ENCODE measurements at places on chromosomes 2 and 18.

DNA sequence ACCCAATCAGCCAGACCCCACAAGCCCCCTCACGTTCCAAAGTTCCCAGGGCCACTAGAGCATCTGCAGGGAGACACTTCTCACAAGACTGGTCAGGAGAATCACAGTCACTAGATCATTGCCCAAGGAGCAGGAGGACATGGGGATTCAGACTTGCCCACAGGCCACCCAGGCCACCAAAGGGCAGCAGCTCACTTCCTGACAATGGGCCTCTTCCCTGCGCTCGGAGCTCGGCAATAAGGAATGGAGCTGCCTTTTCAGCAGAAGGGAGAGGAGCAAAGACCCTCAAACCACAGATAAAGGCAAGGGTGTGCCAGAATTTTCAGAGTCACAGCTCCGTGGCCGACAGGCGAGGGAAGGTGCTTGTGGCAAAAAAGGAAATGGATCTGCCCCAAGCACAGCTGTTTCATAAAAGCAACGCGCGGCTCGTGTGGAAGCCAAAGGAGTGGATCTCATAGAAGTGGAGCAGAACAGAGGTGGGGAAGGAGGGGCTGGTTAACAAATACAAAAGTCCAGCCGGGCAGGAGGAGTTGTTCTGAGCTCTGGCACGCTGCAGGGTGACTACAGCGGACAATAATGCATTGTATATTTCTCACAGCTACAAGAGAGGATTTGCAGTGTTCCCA, 72.1 kb downstream of the EDAR start:
- no peak for DNase-seq

DNA sequence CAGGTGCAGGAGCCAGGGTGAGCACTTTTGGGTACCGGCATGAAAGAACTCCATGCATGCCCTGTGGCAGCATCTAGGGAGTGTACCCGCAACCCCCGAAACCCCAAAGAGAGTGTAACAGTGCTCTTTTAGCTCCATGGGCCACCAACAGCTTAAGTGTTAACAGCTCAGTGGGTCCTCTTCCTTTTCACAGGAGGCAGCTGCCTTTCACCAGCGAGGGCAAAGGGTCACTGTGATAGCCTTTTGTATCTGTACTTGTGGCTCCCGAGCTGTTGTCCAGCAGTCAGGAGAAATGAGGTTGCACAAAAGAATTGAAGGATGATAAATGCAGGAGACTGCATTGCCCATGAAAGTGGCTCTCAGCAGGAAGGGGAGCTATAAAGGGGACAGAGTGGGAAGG, 1166.3 kb upstream of the ACVR2A start:
- DNase-seq: no peak

GRCh38 chr2:46382331-46383112, 85.3 kb downstream of the EPAS1 start:
- DNase-seq: no peak

- no peak for DNase-seq
Measured at GRCh38 chr18:36761186-36761698, 67.6 kb downstream of the TPGS2 start.

- no peak for DNase-seq
Measured at GRCh38 chr2:241182531-241183133, 5.8 kb upstream of the ANO7 start.

DNA sequence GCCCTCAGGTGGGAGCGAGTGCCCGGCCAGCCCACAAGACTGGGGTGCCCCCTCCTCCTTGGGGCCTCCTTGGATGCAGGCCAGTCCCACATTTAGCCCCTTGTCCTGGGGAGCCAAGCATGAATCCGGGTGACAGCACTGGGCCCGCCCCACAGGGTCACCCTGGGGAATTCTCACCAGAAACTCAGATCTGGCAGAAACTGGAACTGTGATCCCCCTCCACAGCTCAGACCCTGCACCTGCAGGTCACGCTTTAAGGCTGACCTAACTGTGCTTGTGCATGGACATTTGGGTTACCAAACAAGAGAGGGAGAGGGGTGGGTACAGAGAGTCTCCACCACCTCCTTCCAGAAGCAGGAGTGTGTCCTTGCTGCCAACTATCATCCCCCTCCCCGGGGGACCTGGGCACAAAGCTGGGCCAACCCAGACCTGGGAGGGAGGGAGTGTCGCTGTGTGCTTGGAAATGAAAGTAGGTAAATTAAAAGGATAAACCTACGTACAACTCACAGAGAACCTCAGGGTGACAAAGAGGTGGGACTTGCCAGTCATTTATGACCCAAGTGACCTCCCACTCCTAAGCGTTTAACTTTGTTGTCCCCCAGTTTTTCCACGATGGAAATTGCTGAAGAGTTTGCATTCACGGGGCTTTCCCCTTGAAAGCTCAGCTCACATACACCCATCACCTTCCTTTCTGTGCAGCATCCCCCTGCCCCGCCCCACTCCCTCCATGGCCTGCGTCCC, 9.1 kb downstream of the ITM2C start:
- DNase-seq: no peak

- DNase-seq: no peak
Measured at GRCh38 chr2:206095536-206096332, 9.8 kb upstream of the INO80D start.

DNA sequence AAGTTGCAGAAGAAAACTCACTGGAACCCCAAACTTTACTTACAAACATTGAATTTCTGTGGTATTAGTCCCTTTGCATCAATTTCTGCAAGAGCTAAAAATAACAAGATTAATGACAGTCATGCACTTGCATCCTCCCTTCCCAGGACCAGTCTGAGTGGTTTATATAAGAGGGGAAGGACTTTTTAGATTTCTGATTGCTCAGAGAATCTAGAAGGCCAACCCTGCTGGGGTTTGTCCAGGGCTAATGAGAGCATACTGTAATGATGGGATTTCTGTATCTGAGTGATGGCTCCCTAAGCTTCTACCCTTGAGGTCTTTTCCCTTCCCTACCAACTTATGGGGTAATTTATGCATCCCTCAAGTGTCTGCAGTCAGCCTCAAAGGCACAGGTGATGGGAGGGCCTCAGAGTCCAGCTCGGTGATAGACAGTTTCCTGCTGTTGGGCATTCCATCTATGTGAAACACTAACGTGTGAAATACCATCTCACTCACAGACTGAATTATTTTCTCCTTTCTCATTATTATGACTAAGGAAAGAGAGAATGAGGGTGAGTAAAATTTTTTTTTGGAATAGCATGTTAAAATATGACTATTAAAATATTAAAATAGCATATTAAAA, 556.3 kb downstream of the RIT2 start:
- no peak for DNase-seq

DNA sequence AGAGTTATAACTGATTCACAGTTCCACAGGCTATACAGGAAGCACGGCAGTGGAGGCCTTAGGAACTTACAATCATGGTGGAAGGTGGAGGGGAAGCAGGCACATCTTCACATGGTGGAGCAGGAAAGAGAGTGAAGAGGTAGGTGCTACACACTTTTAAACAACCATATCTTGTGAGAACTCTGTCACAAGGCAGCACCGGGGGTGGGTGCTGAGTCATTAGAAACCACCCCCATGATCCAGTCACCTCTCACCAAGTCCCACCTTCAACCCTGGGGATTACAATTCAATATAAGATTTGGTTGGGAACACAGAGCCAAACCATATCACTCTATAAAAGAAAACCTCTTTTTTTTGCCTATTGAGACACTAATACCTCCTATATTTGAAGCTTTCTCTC, 1108.5 kb upstream of the CDH2 start:
- DNase-seq: no peak

DNA sequence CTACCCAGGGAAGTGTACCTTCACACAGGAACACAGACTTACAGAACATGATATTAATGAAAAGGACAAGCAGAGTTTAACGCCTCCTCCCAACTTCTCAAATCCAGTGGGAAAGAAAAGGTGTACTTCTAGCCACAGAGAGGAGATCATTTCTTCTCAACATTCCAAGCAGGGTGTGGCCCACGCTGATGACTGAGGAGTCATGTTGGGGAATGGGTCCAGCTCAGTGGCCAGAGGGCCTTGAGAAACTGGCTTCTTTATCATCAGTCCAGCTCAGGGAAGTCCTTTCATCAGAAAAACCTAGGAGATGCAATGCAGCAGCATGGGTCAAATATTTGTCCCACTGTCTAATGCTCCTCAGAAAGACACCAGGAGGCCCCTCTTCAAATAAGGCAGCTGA, 63.0 kb downstream of the RBM43 start:
- no peak for DNase-seq

GRCh38 chr2:19843992-19844515, 57.7 kb downstream of the TTC32 start:
- DNase-seq: no peak

- DNase-seq: no peak
Measured at GRCh38 chr2:1709946-1710560, 34.3 kb downstream of the PXDN start.

GRCh38 chr18:27411911-27412310, 226.8 kb upstream of the CHST9 start:
- no peak for DNase-seq

GRCh38 chr2:59594671-59595222, 958.7 kb downstream of the BCL11A start:
- DNase-seq: no peak

- no peak for DNase-seq
Measured at GRCh38 chr2:105910497-105911238, 166.0 kb downstream of the NCK2 start.

DNA sequence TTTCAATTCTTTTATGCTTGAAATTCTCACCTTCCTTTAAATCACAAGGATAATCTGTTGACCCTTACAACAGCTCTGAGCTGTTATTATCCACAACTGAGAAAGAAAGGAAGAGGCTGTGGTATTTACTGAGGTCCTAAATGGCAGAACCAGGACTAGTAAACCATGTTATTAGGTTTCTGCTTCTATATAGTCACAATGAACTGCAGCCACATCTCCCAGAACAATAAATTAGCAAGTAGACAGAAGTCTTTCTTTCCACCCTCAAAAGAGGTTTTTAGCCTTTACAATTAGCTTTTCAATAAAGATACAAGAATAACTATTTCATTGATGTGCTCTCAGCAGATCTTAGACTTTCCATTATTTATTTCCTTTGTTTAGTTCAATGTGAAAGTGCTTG, 374.2 kb downstream of the NRXN1 start:
- no peak for DNase-seq

DNA sequence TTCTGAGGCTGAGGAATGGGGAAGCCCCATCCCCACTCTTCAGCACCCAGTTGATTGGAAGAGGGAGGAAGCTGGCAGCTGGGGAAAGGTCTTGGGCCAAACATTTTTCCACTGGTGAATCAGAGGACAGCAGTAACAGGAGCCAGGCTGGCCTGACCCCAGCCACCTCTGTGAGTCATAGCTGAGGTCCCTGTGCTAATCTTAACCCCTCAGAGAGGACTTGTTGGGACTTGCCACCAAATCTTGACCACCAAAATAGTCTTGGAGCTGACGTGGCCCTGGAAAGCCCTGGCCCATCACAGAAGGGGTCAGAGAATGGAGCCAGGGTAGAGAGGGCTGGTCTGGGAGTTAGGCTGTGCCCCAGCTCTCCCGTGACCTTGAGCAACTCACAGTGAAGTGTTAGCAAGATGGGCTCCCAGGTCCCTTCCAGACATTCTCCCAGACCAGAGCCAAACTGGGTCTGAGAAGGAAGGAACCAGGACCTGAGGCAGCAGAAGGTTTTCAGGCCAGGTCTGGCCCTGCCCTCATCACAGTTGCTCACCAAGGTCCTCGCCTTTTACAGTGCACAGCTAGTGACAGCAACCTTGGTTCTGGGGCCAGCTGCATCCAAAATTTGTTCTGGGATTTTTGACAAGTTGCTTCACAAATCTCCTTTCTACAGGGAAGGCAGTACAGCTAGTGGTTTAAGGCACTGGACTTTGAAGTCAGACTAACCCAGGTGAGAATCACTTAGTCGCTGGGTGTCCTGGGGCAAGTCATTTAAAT, 266.6 kb downstream of the CYP26B1 start:
- no peak for DNase-seq

GRCh38 chr18:8212896-8213780, 396.1 kb upstream of the RAB12 start:
- DNase-seq: peak; percentile 48

DNA sequence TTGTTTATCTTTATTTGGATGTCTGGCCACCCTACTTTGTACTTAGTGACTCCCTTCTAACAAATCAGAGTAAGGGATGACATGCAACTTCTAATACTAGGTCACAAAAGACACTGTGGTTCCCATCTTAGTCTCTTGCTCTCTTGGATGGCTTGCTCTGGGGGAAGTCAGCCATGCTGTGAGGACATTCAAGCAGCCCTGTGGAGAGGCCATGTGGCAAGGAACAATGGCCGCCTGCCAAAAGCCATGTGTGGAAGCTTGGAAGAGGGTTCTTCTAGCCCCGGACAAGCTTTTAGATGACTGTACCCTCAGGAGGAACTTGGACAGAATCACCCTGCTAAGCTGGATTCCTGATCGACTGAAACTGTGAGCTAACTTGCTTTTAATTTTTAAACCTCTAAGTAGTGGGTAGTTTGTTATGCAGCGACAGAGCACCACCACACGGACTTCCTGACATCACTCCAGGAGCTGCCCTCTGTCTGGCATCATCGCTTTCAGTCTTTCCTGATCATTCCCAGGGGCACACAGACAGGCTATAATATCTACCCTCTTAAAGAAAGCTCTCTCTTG, 116.8 kb upstream of the ODC1 start:
- no peak for DNase-seq

DNA sequence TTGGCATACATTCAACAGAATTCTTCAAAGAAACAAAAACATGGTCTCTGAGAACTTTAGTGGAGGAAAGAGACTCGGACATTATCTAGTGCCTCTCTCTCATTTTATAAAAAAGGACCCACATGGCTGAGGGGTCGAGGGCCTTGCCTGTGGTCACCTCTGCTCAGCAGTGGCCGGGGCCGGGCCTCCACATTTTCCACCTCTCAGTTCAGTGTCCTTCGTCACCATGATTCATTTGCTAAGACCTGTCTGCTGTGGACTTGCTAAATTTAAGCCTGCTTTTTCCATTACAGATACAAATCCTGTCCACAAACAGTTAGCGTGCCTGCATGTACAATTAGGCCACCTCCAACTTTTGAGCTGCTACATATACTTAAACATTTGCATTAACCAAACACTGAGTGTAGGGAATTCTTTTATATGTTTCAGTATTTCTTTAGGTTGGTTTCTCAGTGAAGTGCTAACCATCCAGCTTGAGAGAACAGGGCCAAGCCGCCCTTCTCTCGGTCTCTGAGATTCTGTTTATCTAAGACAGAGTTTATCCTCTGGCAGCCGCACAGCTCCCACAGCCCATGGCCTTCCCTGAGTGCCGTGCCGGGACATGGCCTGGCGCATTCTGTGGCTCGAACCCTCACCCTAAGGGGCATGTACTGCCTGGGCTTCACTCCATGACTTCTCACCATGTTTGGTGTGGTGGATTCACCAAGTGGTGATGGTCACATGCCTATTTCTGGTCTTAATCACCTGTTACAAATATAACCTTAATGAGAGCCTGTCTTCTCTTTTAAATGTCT, 46.2 kb downstream of the COA5 start:
- no peak for DNase-seq

DNA sequence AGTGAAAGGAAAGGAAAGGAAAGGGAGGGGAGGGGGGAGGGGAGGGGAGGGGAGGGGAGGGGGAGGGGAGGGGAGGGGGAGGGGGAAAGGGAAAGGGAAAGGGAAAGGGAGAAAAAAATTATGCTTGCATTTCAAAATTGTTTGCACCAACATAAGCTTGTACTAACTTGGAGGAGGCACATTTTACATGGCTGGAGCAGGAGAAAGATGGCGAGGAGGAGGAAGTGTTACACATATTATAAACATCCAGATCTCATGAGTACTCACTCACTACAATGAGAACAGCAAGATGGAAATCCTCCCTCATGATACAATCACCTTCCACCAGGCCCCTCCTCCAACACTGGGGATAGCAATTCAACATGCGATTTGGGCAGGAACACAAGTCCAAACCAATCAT, 660.2 kb upstream of the CDH2 start:
- no peak for DNase-seq

GRCh38 chr2:47019532-47019931, 103.9 kb upstream of the MCFD2 start:
- no peak for DNase-seq
